ENCODE measurements at places on chromosomes 4 and X.

DNA sequence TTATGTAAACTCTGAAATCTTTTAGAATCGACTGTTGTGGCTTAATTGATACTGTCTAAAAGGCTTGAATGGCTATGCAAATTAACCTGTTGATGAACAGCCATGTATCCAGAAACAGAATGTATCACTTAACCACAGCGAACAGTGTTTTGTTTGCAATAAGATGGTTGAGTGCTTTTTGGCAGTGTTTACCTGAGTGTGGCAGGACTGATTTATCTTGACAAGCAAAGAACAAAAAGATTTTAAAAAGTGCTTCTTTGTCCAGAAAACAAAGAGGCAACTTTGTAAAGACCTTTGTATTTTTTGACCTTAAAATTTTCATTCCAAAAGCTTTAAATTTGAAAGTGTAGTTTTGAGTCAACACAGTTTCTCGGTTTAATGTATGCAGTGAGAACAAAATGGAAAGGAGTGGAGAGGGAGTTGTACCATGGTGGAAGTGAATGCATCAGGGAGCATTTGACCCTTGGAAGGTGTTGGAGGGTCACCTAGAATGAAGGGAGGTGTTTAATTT, 18.0 kb downstream of the ARHGAP10 start:
- DNase-seq, result no peak

- no peak for DNase-seq
Measured at GRCh38 chrX:50497114-50497513, 26.5 kb upstream of the DGKK start.

GRCh38 chr4:41202356-41202755, 12.0 kb downstream of the APBB2 start:
- no peak for DNase-seq

- DNase-seq, result no peak
Measured at GRCh38 chr4:145859926-145860325, 78.7 kb downstream of the ZNF827 start.

- no peak for DNase-seq
Measured at GRCh38 chr4:183395395-183395794, 49.0 kb upstream of the CDKN2AIP start.

DNA sequence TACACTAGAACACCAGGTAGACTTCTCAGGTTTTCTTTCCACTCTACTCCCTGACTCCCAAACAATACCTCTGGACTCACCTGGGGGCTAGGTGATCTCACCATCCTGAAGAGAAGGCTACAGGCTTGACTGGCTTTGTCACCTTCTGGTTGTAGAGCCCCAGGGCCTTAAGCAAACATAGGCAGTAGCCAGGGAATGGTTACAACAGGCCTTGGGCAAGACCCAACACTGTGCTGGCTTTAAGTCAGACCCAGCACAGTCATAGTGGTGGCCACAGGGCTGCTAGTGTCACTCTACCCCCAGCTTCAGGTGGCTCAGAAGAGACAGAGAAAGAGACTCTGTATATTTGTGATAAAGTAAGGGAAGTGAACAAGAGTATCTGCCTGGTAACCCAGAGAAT, 118.1 kb upstream of the EMCN start:
- no peak for DNase-seq

- DNase-seq, result no peak
Measured at GRCh38 chr4:27414887-27415731, 554.5 kb downstream of the STIM2 start.

GRCh38 chr4:41320278-41320677, 63.5 kb downstream of the UCHL1 start:
- no peak for DNase-seq

DNA sequence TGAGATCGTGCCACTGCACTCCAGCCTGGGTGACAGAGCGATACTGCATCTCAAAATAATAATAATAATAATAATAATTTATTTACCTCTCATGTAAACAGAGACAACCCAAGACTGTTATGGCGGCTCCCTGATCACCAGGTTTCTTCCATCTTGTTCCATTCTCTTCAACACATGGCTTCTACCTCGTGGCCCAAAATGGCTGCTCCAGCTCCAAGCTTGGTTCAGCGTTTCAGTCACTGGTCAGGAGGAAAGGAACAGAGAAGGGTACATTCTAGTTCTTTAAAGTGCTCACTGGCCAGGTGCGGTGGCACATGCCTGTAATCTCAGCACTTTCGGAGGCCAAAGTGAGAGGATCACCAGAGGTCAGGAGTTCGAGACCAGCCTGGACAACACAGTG, 24.9 kb upstream of the CHRNA9 start:
- DNase-seq, result no peak

DNA sequence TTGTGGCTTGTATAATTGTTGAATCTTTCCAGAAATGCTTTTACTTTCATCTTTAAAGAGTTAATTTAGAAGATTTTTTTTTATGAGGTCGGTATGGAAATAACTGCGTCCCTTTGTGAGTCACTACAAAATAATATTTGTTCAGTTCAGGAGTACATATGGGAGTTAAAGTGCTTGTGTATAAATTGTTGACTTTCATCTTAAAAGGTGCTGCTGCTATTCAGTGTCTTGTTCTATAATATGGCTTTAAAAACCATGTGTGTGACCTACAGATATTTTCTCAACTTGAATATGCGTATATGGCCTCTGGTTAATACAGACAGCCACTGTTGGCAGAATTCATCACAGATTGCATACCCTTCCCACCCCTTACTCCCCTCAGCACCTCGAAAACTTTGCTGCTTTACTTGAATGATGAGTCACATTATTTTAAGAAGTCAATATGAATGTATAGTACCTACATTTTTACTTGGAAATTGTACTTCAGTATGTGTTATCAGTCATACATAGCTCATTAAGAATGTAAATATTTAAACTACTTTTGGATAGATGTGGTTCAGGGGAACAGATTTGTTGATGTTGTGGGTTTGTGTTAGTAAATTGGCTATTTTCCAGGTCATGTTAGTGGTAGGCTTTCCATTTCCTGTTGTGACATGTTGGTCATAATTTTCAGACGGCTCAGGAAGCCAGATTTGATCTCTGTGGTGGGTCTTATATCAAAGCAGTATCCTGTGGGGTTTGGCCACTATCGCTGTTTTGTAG, 1.5 kb downstream of the CLCN3 start:
- no peak for DNase-seq

DNA sequence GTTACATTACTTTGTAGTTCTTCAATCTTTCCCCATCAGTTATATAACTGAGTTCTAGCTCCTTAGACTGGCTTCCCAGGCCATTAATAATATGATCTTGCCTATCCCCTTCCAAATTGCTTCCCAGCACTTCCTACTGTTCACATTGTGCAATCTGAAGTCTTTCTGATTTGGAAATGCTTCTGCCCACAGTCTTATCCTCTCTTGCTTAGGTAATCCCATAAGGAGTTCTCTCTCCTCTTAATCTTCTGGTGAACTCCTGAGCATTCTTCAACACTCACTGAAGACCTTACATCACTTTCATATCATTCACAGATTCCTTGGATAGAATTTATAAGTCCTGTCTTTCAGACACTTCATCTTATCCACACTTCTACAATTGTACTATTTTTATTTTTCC, 132.7 kb upstream of the TTC29 start:
- DNase-seq, result no peak

DNA sequence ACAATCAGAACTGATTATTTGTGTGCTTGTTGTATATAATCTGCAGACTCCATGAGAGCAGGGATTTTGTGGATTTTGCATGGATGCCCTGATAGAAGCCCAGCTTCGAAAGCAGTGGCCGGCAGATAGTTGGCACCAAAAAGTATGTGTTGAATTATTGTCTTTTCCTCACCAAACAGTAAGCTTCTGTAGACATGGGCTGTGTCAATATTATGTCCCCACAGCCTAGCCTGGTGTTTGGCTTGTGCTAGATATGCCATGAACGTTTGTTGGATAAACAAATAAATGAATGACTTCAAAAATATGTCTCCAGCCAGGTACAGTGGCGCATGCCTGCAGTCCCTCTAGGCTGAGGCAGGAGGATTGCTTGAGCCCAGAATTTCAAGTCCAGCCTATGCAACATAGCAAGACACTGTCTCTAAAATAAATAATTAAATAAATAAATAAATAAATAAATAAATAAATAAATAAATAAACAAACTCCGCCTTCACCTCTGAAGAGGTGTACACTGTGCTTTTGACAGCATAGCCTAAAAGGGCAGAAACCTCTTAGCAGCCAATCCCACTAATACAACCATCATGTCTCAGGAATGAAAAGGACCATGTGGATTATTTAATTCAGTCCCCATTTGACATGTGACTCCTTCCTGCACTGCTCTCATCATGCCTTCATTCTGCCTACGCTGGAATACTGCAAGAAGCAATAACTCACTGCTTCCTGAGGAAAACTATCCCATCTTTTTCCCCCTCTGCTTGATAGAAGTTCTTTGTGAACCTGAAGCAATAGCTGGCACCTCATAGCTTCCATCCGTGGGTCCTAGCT, 335.2 kb downstream of the FBXW7 start:
- no peak for DNase-seq

- no peak for DNase-seq
Measured at GRCh38 chr4:141457653-141458052, 178.7 kb upstream of the IL15 start.

DNA sequence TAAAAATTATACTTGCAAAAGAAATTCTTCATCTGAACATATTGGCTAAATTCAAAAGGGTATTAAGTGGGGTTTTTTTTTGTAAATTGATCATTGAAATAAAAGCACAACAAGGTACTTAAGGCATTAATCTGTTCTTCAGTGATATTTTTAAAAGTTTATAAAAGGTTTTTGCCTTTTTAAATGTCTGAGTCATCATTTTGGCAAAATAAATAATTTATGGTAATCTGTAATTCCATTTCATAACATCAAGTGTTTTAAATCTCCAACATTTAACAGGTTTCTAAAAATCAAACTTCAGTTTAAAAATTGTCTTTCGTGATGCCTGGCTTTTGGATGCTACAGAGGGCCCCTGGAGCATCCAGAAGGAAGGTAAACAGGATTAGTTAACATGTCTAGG, 27.4 kb downstream of the NLRP2B start:
- no peak for DNase-seq

GRCh38 chr4:83207497-83208101, 77.0 kb downstream of the COQ2 start:
- DNase-seq, result no peak

DNA sequence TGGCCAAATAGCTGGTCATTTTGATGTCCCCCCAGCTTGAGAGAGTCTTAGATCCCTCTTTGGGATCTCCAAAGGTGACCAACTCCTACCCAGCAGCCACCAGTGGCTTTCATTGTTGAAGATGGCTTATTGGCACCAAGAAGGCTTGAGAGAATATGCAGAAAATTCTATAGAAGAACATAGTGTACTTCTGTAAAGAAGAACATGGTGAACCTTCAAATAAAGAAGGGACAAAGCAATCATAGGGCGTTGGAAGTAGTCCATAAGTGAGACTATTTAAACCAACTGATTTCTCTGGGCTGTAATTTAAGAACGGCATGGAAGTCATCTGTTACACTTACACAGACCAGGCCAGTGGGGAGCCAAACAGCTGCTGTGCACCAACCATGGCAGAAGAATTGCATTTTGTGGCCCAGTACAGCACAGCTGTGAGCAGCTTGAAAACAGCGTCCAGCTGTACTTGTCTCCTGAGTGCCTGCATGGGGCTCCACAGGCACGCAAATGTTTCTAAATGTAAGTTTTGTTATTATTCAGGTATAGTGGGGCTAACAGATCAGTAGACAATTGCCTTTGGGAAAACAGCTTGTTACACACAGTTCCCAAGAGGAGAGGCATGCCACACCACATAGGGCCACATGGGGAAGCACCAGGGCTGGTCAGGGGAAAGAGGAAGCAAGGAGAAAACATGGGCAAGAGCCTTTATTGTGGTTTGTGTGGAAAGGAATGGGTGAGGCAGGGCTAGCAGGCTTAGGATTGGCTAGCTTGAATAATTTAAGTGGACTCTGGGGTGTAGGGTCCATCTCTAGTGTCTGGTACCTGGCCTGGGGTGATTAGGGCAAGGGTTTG, 125.0 kb downstream of the ARHGAP6 start:
- no peak for DNase-seq

- no peak for DNase-seq
Measured at GRCh38 chr4:139465922-139466321, 12.0 kb downstream of the RAB33B start.

- DNase-seq, result no peak
Measured at GRCh38 chr4:91369116-91369515, 934.6 kb upstream of the GRID2 start.

DNA sequence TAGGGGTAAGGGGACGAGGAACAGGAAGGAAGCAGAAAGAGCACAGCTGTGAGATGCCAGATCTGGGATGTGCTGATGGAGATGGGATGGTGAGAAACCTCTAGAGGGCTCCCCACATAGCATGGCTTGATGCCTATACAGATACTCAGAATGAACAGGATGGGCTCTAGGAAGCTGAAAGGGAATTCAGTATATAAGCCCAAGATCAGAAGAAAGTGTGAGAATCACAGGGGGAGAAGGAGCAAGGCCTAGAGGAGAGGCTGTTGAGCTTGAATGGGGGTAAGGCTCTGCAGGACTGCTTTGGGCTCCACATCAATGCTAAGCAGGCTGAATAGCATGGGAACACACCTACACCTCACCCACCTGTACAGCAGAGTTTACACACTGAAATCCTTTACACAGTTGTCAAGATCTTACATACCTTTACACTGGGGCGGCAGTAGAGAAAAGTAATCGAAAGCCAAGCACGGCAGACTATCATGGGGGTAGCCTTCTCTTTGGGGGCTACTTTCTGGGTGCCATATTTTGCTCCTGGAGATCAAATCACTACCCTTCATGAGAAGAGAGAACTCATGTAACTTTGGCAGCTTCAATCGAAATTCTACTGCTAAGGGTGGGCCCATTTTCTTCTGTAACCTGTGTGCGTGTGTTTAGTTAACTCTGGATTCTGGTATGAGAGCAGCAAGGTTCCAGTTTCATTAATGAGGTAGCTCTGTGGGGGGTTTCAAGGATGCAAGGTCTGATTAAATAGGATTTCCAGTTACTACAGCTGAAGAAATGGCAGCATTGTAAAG, 30.6 kb downstream of the HOPX start:
- no peak for DNase-seq

GRCh38 chr4:184748251-184748652, 14.4 kb upstream of the CENPU start:
- no peak for DNase-seq

GRCh38 chr4:76996445-76996844, 46.9 kb downstream of the SEPTIN11 start:
- no peak for DNase-seq

DNA sequence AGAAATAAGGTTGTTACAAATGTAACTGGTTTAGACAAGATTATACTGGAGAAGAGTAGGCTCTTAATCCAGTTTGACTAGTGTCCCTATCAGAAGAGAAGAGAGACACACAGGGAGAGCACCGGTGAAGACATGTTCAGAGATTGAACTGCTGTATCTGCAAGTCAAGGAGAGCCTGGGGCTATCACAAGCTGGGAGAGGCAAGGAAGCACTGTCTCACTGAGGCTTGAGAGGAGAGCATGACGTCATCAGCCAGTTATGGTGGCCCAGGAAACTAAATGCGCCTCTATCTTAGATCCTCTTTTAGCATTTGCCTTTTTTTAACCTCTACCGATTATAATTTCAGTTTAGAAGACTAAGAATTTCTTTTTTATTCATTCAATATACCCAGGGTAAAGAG, 583.4 kb downstream of the TRAM1L1 start:
- no peak for DNase-seq

Measured in SIG-M5 (cell line).